Progenitor cell of endocrine pancreas (in vitro differentiated cells): ENCODE measurements at places on chromosomes 2 and 18.

- no peak for DNase-seq
Measured at GRCh38 chr2:182207049-182207746, 219.6 kb downstream of the PDE1A start.

DNA sequence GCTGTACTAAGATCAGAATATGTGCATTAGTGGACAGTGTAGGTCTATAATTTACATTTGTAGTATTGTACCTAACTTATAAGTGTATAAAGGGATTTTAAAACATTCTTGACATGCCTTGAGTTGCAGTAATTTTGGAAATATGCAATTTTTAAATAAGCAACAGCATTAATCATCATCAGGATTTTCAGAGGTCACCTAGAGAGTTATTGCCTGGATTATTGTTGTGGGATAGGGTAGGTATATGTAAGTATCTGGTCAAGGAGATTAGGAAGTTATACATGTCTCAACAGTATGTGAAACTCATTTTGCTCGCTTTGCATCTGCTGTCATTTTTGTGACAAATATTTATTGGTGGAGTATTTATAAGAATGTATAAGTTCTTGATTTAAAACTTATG, 184.2 kb downstream of the WDR7 start:
- no peak for DNase-seq

GRCh38 chr2:127175041-127175721, 44.9 kb downstream of the CYP27C1 start:
- DNase-seq = no peak

GRCh38 chr2:100291152-100291970, 30.9 kb downstream of the LONRF2 start:
- no peak for DNase-seq

- no peak for DNase-seq
Measured at GRCh38 chr18:26650310-26651268, 102.2 kb upstream of the KCTD1 start.

GRCh38 chr2:229409751-229410181, 138.7 kb upstream of the PID1 start:
- no peak for DNase-seq

DNA sequence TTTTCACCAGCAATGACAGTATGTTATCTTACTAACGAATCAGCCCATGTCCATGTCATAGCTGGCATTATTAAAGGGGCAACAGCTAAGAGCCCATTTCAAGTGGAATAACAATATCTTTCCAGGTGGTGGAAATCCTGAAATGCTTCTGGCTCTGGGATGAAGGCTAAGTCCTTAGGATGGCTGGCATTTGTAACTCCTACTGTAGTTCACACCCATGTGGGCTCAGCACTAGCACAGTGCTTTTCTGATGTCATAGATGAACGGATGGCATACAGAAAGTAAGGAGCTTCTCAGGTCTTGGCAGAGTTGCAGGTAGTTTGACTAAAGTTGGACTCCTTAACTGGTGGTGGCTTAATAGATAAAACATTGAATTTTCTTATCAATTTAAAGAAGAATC, 10.0 kb downstream of the TMEM200C start:
- DNase-seq = no peak

GRCh38 chr2:123688231-123688940, 336.7 kb upstream of the CNTNAP5 start:
- DNase-seq = no peak

GRCh38 chr2:166841152-166841551, 47.1 kb upstream of the XIRP2 start:
- no peak for DNase-seq

DNA sequence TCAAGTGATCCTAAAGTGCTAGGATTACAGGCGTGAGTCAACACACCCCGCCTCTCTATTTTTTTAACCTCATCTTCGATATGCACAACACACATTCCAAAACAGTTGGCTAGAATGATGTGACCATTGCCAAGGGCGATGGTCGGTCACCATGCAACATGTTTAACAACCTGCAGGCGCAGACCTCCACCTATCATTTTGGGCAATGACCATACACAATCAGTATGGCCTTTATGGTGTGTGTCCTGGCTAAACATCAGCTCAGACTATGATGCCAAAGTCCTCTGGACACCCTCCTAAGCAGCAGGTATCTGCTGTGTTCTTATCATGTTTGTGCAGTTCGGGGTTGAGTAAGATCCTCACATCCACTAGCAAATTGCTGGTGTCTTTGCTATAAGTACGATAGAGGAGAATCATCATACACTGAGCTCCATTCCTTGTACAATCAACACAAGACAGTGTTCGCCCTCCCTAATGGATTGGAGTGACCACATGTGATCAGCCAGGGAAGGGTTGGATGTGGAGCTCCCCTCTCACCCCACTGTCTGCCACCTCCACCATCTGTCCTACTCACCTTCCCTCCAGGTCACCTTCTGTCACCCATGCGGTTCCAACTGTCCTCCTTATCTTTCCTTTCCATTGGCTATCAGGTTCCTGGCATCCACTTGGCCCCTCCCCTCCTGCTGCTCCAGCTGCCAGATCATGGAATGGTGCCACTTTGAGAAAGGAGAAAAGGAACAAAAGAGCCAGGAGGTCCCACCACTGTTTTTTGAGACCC, 7.9 kb upstream of the RNF152 start:
- DNase-seq = no peak

- no peak for DNase-seq
Measured at GRCh38 chr2:61658841-61659780, 121.0 kb upstream of the XPO1 start.

DNA sequence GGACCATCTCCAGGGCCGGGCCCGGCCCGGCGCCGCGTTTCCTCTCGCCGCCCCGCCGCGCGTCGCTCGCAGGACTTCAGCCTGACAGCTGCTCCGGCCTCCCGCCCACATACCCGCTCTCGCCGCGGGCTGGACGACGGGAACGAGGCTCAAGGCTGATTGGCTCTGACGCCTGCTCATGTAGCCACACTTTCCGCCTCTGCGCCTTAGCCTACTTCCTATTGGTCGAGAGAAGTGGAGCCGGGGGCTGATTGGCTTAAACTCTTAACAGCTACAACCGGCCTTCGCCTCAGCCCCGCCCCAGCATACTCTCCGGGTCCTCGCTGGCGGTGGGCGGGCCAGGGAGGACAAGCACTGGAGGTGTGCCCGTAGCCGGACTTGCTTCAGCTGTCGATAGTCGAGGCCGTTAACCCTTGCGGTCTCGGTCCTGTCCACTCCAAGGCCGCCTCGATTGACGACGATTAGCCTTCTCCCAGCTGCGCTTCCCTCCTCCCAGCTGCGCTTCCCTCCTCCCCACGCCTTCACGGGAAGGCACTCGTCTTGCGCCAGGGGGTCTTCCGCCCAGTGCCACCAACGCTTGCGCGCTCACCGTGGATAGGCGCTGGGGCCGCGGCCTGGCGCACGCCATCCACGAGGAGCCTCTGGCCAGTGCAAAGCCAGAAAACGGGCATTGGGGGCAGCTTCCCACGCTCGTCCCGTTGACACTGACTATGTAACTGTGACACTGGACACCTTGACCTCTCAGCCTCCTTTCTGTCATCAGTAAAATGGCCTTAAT, at the start of gene PRADC1:
Gene PRADC1, minus strand, starts transcription at position 86 of the 778 bp plus-strand sequence. Its CDS starts 79 bp downstream, at position 7.
- peak; percentile 96 for DNase-seq

GRCh38 chr2:36277146-36277808, 78.3 kb upstream of the CRIM1 start:
- no peak for DNase-seq

- DNase-seq = no peak
Measured at GRCh38 chr2:85741211-85741832, 12.5 kb upstream of the ATOH8 start.

GRCh38 chr2:16584084-16584483, 81.5 kb downstream of the CYRIA start:
- DNase-seq = no peak

- DNase-seq = no peak
Measured at GRCh38 chr2:77018219-77018618, 504.0 kb downstream of the LRRTM4 start.

DNA sequence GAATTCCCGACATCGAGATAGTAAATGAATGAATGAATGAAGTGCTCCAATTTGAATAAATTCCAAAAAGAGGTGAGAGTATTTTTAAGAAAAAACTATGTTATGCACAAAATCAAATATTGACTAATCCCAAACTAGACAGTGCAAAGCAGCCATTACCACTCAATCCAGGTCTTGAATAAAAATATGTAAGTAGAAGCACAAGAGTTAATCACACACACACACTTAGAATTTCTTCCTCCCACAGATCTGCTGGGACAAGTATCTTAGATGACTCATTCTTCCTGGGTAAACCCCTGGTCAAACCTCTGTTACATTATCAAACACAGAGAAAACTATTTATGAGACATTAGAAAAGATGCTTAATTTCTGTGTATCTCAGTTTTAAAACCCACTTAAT, 102.0 kb downstream of the PLA2R1 start:
- no peak for DNase-seq

DNA sequence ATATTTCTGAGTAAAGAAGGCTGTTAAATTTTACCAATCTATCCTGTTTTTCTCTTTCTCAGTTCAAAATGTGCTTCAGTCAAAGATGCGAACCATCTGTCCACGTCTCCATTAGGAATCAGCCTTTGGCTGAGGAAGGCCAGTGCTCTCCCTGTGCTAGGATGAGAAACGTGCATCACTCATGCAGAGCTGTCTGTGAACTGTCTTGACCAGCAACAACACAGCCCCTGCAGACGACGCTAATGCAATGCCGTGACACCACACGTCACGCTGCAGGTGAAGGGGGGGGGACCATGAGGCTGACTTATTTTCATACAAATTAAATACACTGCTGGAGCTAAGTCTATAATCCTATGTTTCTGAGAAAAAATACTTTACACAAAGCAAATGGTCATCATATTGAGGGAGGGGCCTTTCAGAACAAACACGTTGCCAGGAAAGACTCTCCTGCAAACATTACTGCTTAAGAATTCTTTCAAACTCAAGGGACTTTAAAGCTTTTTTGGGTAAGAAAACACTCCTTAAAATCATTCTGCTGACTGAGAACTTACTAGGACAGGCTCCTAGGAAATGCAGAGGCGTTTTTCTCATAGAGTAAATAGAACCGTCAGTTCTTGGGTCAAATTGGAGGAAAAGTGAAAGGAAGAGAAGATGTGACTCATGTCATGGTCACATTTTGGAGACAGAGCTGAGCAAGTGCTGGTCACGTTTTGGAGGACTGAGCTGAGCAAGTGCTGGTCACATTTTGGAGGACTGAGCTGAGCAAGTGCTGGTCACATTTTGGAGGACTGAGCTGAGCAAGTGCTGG, 97.0 kb downstream of the MBP start:
- no peak for DNase-seq

GRCh38 chr2:101638181-101638711, 59.3 kb upstream of the MAP4K4 start:
- DNase-seq = no peak

DNA sequence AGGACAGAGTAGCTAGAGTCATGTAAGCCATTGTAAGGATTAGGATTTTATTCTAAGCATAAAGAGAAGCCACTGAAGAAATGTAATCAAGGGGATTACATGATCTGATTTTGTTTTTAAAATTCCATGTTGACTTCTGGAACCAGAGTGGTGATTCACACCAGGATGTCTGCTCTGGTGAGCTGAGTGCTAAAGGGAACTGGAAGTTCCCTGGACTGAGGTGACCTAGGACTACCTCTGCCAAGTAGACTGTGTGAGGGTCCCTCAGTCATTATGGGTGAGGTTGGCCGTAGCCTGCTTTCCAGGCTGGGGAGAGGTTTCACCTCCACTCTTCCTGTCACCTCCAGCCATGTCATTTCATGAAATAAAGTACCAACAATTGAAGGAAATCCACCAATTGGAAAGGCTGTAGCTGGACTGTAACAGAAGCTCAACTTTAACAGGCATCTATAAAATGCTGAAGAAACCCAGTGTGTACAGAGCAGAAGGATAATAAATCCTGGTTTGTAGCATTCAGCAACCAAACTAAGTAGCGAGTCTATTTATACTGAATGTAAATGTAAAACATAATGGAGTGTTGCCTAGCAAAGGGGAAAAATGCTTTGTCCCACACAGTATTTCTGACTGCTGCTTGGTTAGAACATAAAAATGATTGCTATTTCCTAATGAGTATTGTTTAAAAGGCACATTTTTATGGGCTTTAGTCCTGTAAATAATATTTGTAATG, 507.4 kb upstream of the PKDCC start:
- DNase-seq = no peak

GRCh38 chr18:63346480-63347183, 20.4 kb downstream of the KDSR start:
- DNase-seq = no peak

DNA sequence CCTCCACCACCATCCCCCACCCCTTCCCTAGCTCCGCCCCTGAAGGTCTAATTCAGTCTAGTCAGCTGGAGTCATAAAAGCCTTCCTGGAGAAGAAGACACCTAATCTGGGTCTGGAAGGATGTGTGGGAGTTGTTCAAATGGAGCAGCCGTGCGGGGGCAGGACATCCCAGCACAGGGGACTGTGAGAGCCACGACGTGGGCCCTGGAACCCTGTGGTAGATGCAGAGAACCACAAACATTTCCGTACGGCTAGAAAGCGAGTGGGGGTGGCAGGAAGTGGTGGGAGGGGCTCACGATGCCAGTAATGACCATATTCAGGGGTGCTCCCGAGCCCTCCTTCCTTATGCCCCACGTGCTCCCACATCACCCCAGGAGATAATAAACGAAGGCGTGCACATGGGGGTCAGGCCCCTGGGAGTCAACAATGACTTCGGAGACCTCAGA, 20.9 kb upstream of the COL6A3 start:
- no peak for DNase-seq

DNA sequence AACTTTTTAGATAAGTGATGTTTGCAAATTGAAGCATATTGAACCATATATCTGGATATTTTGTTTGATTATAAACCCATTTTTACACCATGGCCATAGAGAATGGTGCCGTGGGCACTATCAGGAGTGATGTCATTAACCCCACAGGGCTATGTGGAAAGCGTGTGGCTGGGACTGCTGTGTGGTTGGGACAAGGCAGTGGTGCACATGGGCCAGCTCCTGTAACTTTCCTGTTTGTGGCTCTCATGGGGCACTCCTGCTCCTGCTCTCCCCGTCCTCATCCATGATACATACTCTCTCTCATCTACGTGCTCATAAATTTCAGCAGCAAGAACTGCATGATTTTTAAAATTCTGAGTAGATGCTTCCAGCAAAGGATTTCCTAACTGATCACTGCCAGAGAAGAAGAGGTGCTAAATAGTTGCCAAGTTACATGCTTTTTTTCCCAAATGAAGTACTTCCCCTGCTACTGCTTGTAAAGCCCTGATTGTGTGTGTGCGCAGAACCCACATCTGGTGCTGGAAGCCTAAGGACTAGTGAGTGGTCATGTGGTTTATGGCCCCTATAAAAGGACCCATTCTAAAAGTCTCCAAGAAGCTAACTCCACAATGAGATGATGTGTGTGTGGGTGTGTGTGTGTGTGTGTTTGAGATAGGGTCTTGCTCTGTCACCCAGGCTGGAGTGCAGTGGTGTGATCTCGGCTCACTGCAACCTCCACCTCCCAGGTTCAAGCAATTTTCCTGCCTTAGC, 240.8 kb downstream of the NEDD4L start:
- DNase-seq = no peak
